ENCODE measurements at places on chromosomes 4 and X. TPM values are rescaled to one million over a fixed set of nuclear protein-coding genes. Genes with fewer than 3 reads are reported as not detected.

GRCh38 chr4:55173580-55173979 lies 48.2 kb upstream of the KDR start:
- no peak for DNase-seq

DNA sequence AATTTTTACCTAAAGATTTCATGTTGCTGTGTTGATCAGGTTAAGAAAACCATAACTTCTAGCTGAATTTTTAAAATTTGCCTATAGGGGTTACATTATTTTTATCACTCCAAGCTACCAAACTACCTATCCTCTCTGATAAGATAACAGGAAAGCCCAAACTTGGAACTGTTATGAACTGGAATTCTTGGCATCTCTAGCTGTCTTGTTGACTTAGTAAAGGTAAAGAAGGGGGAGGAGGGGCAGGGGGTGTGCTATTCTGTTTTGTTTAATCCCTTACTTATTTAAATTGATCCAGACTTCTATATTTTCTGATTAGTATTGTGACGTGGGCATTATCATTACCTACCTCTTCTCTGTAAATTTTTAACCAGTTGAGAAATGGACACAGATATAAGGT lies 54.7 kb downstream of the SLAIN2 start:
- no peak for DNase-seq

GRCh38 chrX:10397349-10397748 lies 223.0 kb downstream of the MID1 start:
- DNase-seq: no peak

DNA sequence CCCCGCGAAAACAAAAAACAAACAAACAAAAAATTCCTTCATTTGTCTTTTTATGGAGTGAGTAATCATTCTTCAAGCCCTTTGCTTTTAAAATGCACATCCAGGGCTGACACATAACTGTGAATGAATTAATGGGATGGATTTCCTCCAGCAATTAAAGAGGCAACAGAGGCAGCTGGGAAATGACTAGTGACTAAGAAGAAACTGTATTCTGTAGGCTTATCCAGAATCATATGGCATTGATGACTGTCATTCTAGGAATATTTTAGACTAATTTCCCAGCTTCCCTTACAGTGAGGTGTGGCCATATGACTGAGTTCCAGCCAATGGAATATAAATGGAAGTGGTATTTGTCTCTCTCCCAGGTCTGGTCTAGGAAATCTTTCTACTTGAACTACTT lies 46.8 kb upstream of the PDE5A start:
- no peak for DNase-seq

GRCh38 chrX:1741816-1742394 lies 127.0 kb downstream of the ASMT start:
- DNase-seq: no peak

DNA sequence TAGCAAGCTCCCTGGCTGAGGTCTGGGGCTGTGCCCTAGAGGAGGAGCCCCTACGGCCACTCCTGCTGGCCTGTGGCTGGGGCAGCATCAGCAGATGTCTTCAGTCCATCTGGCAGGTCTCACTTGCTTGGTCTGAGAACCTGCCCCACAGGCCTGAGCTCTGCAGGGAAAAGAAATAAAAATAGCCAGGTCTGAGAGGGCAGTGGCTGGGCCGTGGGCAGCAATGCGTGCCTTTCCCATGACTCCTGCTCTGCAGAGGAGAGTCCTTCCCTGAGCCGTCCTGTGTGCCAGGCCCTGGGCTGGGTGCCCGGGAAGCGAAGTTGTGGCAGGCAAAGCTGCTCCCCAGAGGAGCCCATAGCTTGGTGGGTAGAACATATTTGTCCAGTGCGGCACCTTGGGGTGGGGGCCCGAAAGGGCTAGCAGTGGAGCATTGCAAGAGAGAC lies 11.3 kb upstream of the KIAA0232 start:
- DNase-seq: no peak

GRCh38 chr4:48275247-48275646 lies 5.6 kb upstream of the TEC start:
- no peak for DNase-seq

GRCh38 chr4:6113641-6114040 lies 86.7 kb downstream of the JAKMIP1 start:
- DNase-seq: no peak

DNA sequence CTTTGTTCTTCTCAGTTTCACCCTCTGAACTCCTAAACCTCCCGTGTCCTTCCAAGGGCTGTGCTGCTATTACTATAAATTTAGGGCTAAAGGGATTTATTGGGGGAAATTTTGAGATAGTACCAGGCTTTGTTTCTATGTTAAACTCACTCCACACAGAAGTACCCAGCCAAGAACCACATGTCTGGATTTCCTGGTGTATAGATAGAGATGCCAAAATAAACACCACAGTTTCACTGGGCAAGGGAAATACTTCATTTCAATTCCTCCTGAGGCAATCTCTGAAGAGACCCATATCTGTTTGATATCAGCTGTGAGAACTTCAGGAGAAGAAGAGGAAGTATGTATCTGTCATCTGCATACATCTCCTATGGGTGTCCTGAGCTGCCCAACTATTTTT lies 21.7 kb upstream of the CLNK start:
- no peak for DNase-seq

- no peak for DNase-seq
These were observed 437.7 kb upstream of the FRG1 start for GRCh38 chr4:189502841-189503435.

- DNase-seq: no peak
These were observed 324.2 kb downstream of the PCDH19 start for GRCh38 chrX:100085846-100086245.

GRCh38 chr4:109559625-109559982 lies 442 bp upstream of the MCUB start:
- peak; percentile 13 for DNase-seq

DNA sequence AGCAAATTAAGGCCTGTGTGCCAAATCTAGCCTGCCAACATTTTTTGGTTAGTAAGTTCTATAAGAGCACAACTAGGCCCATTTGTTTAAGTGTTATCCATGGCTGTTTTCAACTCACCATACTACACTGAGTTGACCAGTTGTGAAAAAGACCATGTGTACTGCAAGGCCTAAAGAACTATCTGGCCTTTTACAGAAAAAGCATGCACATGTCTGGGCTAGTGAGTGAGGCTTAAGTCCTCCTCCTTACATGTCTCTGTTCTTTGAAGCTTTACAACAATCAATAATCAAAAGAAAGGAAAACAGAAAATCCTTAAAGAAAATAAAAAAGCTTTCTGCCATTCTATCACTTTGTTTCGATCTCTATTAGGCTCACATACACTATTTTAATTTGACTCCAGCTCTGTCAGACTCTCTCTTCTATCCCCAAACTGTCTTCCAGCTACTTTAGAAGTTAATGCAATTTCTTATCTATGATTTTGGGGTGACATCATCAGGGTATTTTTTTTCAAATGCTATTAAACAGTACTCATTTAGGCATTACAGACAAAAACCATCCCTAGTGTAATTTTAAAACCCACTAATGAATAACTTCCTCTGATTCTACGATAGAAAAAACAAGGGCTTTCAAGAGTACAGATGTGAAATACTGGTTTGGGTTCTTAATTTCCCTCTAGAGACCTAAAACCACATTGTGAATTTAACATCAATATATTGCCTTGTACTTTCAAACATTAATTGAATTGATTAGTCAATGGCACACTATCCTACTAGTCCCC lies 161.8 kb downstream of the MAB21L2 start:
- DNase-seq: no peak

DNA sequence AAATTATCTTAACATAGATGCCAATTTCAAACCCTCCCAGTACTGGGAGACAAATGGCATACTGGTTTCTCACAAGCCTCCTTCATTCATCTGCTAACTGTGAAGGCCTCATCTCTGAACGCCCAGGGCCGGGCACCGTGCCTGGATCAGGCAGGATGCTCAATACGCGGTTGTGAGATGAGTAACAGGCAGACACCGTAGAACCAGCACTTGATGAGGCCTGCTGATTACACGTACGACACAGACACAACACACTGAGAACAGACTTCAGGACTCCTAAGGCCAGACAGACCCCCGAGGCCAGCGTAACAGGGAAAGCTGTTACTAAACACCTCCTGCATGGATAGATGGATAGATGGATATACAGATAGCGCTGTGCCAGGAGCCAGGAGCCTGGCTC lies 154.6 kb downstream of the AFAP1 start:
- DNase-seq: no peak

DNA sequence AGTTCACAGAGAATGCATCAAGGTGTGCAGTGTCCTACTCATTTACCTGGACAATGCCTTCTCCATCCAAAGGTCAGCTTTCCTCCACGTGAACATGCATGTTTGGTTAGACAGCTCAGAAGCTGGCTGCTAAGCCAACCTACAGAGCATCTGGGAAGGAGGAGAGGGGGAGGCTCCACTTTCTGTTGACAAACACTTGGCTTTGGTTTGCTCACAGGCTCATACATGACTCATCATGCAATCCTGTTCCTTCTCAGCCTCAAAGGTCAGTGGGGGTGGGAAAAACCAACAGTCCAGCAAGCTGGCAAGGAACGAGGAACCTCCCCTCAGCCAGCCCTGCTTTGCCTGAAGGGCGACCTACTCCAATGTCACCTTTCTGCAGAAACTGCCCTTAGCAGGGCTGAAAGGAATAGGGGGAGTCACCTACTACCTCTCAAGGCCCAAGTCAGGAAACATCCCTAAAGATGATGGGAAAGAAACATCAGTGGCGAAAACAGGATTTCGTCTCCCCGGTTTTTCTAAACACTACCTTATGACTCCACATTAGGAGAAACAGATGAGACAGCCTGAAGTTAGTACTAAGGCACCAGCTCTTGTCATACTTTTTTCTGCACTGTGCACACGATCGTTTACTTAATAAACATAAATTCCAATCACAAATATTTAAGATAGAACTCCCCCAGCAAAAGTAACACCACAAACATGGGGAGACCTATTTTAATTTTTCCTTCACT lies 37.9 kb downstream of the RELL1 start:
- no peak for DNase-seq

GRCh38 chr4:152894673-152895072 lies 41.5 kb upstream of the FHDC1 start:
- no peak for DNase-seq

DNA sequence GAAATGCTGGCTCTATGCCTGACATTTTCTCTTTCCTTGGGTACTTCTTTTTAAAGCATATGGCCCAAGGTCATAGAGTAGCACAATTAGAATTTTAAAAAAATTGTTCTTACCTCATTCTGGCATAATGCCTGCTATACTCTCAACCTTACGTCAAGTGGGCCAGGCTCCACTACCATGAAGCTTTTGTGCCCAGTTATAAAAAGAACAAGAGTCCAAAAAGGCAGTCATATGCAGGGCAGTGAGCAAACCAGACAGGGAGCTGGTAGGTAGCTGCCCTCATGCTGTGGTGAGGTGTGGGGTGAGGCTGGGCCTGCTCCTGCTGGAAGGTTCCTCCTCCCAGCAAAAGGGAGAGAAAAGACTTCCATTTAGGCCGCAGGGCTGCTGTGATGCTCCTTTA lies 64.4 kb upstream of the UCP1 start:
- DNase-seq: no peak

GRCh38 chrX:56564921-56565840 lies 1.8 kb downstream of the UBQLN2 start:
- no peak for DNase-seq

- DNase-seq: no peak
These were observed 55.0 kb downstream of the LRBA start for GRCh38 chr4:150960079-150960478.

GRCh38 chr4:80185787-80186548 lies 11.3 kb upstream of the PRDM8 start:
- DNase-seq: no peak

The ADGRL3 gene
- not detected for total RNA-seq

The GBA3 gene
- not detected for total RNA-seq

The SLC7A11 gene
- 1.0 TPM for total RNA-seq

The GYPB gene
- total RNA-seq: not detected

The ADH1A gene
- total RNA-seq: not detected

The DSPP gene
- not detected for total RNA-seq

The ZRSR2 gene
- 12.8 TPM for total RNA-seq

The TBX22 gene
- not detected for total RNA-seq
